ENCODE measurements at places on chromosomes 3 and 15.

- no peak for DNase-seq
These were observed 68.5 kb downstream of the CBLB start for GRCh38 chr3:105800320-105800719.

- no peak for DNase-seq
These were observed 28.4 kb downstream of the HDAC11 start for GRCh38 chr3:13508496-13508895.

DNA sequence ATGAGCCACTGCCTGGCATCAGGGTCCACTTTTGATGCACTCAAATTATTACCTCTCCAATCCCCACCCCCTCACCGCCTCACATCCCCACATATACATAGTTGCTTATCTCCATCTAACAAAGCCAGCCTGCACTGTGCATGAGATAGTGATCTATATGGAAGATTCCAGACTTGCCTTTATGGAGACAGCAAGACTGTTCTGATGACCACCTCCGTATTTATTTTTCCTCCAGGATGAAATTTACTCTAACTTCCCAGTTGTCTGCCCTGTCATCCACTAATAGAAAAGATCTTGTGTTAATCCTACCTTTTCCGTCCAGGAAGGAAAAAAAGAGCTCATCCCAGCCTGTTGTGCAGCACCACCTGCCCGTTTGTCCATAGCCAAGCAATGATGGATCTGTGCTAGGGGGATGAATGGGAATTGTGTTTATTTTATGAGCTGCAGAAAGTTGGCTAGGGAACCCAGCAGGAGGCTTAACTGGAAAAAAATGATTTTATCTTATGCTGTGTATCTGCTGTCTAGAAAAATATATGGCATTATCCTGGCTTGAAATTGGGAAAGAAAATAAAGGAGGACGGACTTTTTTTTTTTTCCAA is 114.5 kb downstream of the CD47 start:
- no peak for DNase-seq

GRCh38 chr15:91529534-91529933 is 324.0 kb upstream of the SLCO3A1 start:
- DNase-seq: no peak

DNA sequence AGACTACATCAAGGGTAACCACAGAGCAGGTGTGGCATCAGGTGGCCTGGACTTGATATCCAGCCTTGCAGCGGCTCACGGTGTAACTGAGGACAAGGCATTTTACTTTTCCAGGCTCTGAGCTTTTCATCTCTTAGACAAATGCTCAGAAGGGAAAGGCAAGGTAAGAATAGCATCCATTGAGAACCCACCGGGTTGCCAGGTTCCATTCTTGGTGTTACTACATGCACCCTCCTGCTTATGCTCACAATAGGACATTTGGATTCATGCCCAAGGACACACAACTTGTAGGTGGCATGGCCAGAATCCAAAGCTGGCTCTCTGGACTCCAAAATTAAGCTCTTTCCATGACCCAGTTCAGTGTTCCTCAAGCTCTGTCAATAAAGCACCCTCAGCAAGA is 85.5 kb downstream of the CCNL1 start:
- DNase-seq: no peak

GRCh38 chr3:9703736-9704346 is at the start of gene CPNE9:
Gene CPNE9 (plus strand): TSS chr3:9703833. CDS start chr3:9703997, 164 bp downstream.
- no peak for DNase-seq

DNA sequence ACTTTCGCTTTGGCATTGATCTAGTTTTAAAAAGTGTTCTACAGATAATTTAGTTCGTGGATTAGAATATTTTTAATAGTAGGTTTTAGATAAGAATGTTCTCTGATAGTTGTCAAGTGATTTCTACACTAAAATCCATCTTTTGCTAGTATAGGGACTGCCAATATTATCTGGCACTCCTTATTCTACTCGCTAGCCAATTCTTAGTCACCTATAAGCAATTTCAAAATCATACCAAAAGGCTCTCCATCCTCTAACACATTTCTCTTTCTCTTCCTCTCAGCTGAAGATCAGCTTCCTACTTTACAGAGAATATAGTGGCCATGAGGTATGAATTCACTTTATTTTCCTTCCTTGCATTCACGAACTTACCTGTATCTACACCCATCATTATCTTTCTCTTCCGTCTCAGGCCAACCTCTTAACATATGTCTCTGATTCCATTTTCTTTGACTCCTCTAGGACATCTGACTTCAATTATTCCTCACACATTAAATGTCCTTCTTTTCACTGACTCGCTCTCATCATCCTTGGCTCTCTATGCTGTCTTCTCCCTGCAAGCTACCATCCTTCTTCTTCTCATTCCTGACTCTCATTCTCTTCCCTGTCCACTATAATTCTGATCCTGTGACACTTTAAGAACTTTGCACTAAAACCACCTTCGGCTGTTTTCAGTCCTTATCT is 35.5 kb downstream of the C3orf80 start:
- no peak for DNase-seq

DNA sequence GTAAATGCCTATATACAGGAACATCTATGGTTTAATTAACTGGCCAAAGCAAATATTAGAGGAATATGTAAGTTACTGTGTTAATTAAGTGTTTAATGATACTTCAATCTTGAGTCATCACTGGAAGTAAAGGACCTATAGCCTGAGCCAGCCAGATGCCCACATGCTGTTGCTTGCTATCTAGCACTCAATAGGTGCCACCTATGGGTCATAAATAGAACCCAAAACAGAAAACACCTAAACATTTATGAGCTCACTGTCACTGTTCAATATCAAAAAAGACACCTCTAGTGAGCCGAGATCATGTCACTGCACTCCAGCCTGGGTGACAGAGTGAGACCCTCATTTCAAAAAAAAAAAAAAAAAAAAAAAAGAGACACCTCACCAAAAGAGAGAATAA is 48.4 kb upstream of the IP6K2 start:
- DNase-seq: no peak

- DNase-seq: no peak
These were observed 9.8 kb upstream of the SUCNR1 start for GRCh38 chr3:151863611-151864010.

DNA sequence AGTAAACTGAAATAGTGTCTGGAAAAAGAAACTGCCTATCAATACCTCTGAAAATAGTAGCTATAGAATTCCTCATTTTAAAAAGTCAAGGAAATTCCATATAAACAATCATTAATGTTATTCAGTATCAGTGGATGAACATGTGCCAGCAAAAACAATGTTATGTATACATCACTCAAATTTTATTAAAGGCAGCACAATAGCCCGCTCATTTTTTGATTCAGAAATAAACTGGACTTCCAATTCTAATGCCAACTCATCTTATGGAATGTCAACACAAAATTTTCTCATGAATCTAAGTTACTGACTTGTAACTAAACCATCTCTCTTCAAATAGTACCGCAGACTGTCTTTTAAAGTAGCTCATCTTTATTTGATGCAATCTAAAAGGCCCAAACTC is 19.0 kb downstream of the THBS1 start:
- DNase-seq: no peak

GRCh38 chr3:141373232-141373631 is 4.9 kb downstream of the ZBTB38 start:
- no peak for DNase-seq

- no peak for DNase-seq
These were observed 789.8 kb downstream of the TUSC7 start for GRCh38 chr3:117499189-117499870.

DNA sequence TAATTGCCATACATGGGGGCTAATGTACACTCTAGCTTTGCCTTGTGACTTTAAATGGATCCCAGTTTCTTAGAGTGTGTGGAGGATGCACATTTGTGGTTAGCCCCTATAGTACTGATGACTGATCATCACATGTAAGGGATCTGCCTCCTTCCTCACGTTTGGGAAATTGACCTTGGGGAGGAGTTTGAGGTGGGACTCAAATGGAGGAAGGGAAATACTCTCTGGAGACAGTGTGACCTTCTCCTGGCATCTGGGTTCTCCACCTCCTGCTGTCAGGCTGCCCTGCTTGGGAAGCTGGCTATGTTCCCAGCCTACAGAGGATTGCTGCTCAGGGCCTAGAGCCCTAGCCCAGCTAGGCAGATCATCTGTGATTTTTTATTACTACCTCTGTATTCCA is 48.7 kb downstream of the PPM1L start:
- DNase-seq: no peak

GRCh38 chr15:73747847-73748590 is 5.1 kb downstream of the INSYN1 start:
- no peak for DNase-seq

GRCh38 chr15:65528461-65529060 is 1.7 kb upstream of the HACD3 start:
- DNase-seq: no peak

DNA sequence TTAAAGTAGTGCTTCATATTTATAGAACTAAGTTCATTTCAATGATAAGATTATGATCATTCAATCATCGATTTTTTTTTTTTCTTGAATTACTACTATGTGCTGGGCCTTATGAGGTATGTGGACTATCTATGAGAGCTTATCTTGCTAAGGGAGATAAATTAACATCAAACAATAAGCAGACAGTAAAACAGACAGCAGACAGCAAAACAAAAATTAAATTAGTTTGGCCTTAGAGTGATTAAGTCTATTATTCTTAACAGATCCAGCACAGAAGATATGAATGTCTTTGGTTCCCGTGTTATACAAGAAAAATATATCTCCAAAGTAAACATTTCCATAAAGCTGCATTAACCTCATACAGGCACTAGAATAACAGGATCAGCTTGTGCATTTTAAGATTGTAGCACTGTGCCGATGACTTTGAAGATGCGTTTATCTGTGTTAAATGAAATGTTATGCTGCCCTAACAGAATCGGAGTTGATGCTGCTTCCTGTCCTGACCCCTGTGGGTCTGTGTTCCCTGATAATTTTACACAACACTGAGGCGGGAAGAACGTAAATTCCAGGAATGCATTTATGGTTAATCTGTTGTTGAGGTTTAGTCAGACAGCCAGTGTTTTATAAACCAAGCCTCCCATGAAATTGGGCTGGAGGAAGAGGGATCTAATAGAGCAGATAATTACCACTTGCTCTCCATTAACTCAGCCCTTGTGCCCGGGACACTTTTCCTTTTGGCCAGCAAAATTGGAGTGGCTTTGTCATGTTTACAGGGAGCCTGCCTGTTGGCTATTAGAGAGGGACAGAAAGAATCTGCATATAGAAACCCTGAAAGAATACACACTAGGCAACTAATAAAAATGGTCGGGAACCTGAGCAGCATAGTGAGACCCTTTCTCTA is 80.8 kb downstream of the GHSR start:
- DNase-seq: no peak

GRCh38 chr3:32180141-32180784 is 58.2 kb upstream of the CMTM8 start:
- DNase-seq: no peak

DNA sequence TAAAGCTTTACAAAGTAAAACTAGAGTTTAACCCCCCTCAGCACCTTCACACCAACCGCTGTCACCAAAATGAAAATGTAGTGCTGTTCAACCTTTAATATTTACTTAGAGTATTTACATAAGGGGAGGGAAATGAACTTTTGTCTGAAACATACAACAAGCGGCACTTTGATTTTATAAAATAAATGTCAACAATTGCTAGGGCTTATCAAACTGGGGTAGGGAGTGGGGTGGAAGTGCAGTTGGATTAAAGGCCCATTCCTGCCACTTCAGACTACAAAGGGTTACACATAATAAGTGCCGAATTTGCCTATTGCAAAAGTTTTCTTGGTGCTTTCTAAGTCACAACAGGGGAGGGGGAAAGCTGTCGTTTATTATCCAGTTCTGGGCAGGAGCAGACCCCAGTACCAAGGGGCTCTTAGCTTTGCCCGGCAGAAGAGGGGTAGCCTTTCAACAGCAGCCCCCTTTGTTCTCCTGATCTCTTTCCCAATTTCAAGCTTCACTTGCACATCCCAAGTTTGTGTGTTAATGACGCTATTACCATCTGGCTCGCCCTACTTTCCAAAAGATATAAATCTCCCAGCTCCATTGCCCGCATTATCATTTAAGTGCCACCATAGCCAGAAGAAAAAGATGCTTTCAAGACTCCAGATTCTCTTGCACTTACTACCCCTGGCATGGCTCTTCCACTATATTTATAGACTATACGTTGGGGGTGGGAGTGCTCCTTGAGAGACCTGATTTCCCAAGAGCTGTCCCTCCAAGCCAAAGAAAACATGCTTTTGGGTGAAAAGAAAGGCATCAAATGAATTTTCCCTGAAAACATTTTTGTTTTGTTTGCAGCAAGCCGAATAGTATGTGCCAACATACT is 17.0 kb downstream of the SOX2 start:
- DNase-seq: no peak

Measured in stimulated activated CD8-positive, alpha-beta memory T cell treated with anti-CD3 and anti-CD28 coated beads, Interleukin-7, amount 100 ng/mL, for 48 hours (primary cell).